ENCODE measurements at places on chromosomes 11 and 22. TPM values are rescaled to one million over a fixed set of nuclear protein-coding genes. Genes with fewer than 3 reads are reported as not detected.

- peak overlapping the region; percentile 34 for H3K4me3 ChIP-seq
- H3K27ac ChIP-seq, result peak overlapping the region; percentile 54
- peaks cover 27% of the 10 kb centered on the region for H3K4me1 ChIP-seq
- H3K36me3 ChIP-seq, result peaks cover 7% of the 10 kb centered on the region
Measured at GRCh38 chr11:8913961-8914660, 3.1 kb downstream of the AKIP1 start.

DNA sequence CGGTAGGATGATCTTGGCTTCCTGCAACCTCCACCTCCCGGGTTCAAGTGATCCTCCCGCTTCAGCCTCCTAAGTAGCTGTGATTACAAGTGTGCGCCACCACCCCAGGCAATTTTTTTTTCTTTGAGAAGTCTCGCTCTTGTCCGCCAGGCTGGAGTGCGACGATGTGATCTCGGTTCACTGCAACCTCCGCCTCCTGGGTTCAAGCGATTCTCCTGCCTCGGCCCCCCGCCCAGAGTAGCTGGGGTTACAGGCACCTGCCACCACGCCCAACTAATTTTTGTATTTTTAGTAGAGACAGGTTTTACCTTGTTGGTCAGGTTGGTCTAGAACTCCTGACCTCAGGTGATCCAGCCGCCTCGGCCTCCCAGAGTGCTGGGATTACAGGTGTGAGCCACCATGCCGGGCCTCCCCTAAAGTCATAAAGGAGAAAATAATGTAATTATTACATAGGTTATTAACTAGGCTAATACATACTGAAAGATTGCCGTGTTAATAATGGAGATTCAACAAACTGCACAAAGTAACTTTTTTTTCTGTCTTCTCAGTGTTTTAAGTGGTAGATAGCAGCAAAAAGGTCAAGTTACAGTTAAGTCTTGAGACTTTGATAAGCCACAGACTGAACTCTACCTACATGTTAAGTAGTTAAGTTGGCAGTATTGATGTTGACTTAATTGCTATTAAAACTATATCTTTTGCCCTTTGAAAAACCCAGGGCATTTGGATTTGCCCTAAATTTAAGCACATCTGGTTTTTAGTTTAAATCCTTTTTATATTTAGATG is 3.9 kb downstream of the CAPRIN1 start:
- no peak overlapping the region for H3K4me3 ChIP-seq
- peaks cover 40% of the 10 kb centered on the region for H3K4me1 ChIP-seq
- no peak for DNase-seq
- no peaks in the 10 kb centered on the region for H3K27me3 ChIP-seq
- peaks cover 8% of the 10 kb centered on the region for H3K36me3 ChIP-seq
- H3K27ac ChIP-seq, result no peak overlapping the region

DNA sequence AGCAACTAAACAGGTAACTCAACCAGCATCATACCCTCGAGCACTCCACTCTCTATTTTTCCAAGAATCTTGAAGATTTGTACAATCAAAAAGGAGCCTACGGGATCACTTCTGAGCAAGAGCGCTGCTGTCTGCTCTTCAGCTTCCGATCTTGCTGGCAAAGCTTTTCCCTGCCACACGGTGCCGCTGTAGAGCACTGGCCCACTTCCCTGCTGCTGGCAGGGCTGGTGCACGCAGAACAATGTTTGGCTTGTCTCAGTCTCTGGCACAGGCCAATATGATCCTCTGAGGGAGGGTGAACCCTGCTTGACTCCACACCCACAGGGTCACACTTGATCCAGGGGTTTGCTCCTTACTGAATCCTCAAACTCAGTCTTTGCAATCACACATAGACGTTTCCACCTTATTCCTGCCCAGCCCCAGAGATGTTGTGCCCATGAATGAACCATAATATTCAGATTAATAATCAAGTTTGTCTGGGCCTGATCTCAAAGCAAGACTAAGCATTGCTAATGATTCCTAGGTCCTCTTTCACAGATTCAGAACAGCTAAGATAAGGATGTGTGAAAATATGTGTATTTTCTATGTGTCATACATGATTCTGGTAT is 536.6 kb downstream of the SOX6 start:
- no peak overlapping the region for H3K27ac ChIP-seq
- H3K27me3 ChIP-seq, result no peaks in the 10 kb centered on the region

- H3K27ac ChIP-seq, result no peak overlapping the region
- H3K4me3 ChIP-seq, result no peak overlapping the region
- no peaks in the 10 kb centered on the region for H3K4me1 ChIP-seq
- peak; percentile 13 for DNase-seq
- no peaks in the 10 kb centered on the region for H3K27me3 ChIP-seq
Measured at GRCh38 chr11:13970986-13971385, 8.5 kb downstream of the SPON1 start.

GRCh38 chr11:95692526-95693260 is 96.9 kb downstream of the FAM76B start:
- peaks cover 23% of the 10 kb centered on the region for H3K4me1 ChIP-seq
- H3K27ac ChIP-seq, result no peak overlapping the region
- H3K27me3 ChIP-seq, result no peaks in the 10 kb centered on the region
- H3K4me3 ChIP-seq, result no peak overlapping the region
- H3K36me3 ChIP-seq, result no peaks in the 10 kb centered on the region

- H3K4me1 ChIP-seq, result no peaks in the 10 kb centered on the region
- H3K27me3 ChIP-seq, result no peaks in the 10 kb centered on the region
- H3K36me3 ChIP-seq, result no peaks in the 10 kb centered on the region
- DNase-seq, result no peak
Measured at GRCh38 chr11:85385547-85385946, 241.6 kb downstream of the DLG2 start.

- no peak overlapping the region for H3K4me3 ChIP-seq
- peaks cover 24% of the 10 kb centered on the region for H3K27me3 ChIP-seq
- no peaks in the 10 kb centered on the region for H3K4me1 ChIP-seq
- H3K36me3 ChIP-seq, result no peaks in the 10 kb centered on the region
- DNase-seq, result no peak
Measured at GRCh38 chr11:73265278-73265810, 6.8 kb upstream of the P2RY6 start.

GRCh38 chr22:40310081-40310767 is 36.1 kb upstream of the ADSL start:
- DNase-seq, result no peak
- no peak overlapping the region for H3K27ac ChIP-seq
- H3K4me3 ChIP-seq, result no peak overlapping the region
- H3K4me1 ChIP-seq, result peaks cover 14% of the 10 kb centered on the region

GRCh38 chr22:47853750-47854149 is 1091.3 kb downstream of the TBC1D22A start:
- no peaks in the 10 kb centered on the region for H3K36me3 ChIP-seq
- H3K27ac ChIP-seq, result no peak overlapping the region
- no peaks in the 10 kb centered on the region for H3K4me1 ChIP-seq
- no peak overlapping the region for H3K4me3 ChIP-seq
- peaks cover 10% of the 10 kb centered on the region for H3K27me3 ChIP-seq
- no peak for DNase-seq

GRCh38 chr11:90809581-90809980 is 586.7 kb upstream of the CHORDC1 start:
- no peak for DNase-seq
- H3K4me3 ChIP-seq, result no peak overlapping the region
- H3K27me3 ChIP-seq, result no peaks in the 10 kb centered on the region

DNA sequence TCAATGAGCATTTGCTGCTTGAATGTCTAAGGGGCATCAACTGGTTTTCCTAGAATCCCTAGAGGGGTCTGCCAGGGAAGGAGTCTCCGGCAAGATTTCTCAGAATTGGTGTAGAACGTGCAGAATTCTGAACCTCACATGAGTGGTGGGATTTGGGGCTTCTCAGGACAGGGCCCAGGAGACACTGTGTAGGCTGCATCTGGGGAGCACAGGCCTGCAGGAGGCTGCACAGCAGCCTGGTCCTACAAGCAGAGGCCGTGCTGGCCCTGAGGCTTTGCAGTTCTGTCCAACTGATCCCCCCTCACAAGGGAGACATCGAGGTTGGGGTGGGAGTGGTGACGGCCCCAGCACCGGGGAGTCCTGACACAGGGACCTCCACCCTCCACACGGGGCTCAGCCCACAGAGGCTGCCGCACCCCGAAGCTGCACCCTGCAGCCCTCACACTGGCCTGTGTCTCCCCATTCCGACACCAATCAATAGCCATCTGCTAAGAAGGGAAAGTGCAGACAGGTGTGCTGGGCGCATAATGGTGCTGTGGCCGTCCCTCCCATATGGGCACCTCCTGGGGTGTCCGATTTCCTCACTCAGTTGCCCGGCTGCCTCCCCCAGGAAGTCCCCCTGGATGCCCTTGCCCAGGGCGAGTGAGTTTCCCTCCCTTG is 688.1 kb downstream of the BRD1 start:
- no peak for DNase-seq
- no peak overlapping the region for H3K4me3 ChIP-seq
- no peak overlapping the region for H3K27ac ChIP-seq
- H3K4me1 ChIP-seq, result no peaks in the 10 kb centered on the region
- H3K27me3 ChIP-seq, result no peaks in the 10 kb centered on the region

DNA sequence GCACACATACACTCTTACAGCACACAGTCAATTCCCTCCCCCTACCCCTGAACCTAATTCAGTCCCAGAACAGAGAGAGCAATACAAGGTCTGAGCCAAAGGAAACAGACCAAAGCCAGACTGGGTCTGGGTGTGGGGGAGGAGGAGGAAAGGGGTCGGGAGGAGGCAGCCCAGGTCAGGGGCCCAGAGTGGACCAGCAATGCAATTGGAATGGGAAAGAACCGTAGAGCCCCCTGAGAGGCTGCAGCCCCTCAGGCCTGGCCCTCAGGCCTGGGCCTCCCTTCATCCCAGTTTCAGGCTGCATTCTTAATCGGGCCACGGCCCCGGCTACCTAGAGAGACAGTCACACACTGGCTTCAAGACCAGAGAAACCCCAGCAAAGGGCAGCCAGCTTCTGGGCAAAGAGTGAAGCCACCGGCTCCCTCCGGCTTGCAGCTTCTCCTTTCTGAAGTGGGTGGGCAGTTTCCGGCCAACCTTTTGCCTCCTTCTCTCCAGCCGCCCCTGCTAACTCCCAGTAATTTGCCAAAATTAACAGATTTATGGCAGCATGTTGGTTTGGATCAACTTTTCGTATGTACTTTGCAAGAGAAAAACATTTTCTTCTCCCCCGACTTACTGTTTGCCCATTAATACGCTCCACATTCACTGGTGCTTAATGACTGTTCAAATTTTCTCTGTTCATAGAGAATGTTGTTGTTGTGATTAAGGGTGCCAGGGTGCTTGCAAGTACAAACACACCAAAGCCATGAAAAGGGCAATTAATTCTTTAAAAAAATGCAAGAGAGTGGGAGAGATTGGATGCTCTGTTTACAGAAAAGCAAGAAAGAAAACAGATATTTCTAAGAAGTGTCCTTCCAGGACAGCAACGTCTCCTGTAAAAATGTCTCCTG is 488.3 kb downstream of the MN1 start:
- H3K4me3 ChIP-seq, result no peak overlapping the region
- no peaks in the 10 kb centered on the region for H3K4me1 ChIP-seq
- no peaks in the 10 kb centered on the region for H3K36me3 ChIP-seq
- no peak for DNase-seq
- H3K27ac ChIP-seq, result no peak overlapping the region

DNA sequence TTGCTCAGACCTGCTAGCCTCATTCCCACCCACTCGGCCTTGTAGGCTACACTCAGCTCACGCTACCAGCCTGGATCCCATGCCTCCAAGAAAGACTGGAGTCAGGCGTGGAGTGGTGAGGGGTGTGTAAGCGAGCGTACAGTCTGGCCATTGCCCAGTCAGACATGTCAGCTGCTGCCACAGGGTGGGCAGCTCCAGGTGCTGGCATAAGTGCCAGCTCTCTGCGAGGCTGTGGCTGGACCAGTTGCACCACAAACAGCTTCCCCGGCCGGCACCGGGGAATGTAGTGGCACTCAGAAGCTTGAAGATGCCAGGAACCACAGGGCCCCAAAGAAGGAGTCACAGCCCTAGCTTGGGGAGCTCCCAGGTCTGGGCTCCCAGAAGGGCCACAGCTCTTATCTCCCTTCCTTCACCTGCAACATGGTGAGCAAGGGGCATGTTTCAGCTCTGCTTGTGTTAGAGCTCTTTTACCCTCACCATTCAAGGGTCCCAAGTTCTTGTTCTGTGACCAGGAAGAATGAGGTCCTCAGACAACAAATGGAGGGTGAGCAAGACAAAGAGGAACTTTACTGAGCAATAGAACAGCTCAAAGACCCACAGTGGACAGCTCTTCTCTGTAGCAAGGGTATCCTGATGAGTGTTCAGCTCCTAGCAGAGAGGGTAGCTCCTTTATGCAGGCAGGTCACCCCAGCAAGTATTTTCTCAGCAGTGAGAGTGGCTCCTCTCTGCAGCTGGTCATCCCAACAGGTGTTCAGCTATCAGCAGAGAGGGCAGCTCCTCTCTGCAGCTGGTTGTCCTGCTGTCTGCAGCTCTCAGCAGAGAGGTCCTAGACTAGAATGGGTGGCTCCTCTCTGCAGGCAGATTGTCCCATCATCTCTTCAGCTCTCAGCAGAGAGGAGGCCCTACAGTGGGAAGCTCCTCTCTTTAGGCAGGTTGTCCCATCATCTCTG is 6.0 kb downstream of the SBF2 start:
- H3K27ac ChIP-seq, result no peak overlapping the region
- DNase-seq, result no peak
- H3K4me1 ChIP-seq, result peaks cover 7% of the 10 kb centered on the region
- H3K27me3 ChIP-seq, result no peaks in the 10 kb centered on the region

DNA sequence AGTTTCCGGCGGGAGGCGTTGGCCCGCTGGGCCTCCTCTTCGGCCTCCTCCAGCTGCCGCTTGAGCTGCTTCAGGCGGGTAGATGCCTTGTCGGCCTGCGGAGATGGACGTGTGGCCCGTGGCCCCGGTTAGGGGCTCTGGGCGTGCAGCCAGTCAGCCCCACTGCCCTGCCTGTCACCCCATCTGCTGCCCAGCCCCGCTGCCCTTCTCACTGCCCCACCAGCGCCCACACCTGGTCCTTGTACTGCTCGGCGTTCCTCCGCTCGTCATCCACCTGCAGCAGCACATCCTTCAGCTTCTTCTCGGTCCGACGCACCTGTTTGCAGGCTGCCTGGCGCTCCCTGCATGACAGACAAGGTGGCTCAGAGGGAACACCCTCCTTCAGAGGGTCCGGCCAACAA is 31.2 kb downstream of the APOL1 start:
- H3K36me3 ChIP-seq, result peaks cover 86% of the 10 kb centered on the region
- H3K27me3 ChIP-seq, result no peaks in the 10 kb centered on the region
- H3K4me1 ChIP-seq, result peaks cover 37% of the 10 kb centered on the region
- H3K4me3 ChIP-seq, result no peak overlapping the region
- DNase-seq, result no peak

DNA sequence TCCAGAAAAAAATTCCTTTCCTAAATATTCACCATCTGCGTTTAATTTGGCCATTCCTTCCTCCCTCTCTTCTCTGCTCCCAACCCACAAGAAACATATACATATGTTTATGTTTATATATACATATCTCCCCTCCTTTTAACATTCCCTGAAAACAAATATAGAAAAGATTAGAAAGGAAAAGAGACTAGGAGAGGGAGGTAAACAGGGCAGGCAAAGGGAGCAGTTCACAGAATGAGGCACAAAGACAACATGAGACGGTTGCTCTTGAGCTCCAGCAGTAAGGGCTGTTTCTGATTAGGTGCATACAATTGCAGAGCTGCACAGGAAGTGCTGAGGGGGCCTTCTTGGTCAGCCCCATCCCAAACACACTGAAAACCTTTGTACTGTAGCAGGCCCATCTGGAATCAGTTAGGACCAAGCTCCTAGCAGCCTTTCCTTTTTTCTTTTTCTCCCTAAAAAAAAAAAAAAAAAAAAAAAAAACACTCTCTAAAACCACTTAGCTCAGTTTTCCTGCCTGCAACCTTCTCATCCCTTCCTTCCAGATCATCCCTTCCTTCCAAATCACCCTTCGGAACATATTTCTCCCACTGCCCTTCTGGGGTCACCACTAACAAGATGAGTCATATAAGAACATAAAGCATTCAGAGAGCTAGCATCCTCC is 57.0 kb downstream of the RBFOX2 start:
- H3K4me3 ChIP-seq, result no peak overlapping the region
- no peaks in the 10 kb centered on the region for H3K4me1 ChIP-seq
- H3K27me3 ChIP-seq, result no peaks in the 10 kb centered on the region

The C11orf52 gene
- total RNA-seq, result not detected

The C11orf42 gene
- total RNA-seq, result not detected

The KCTD17 gene
- total RNA-seq, result 17.9 TPM

All from CD4-positive, alpha-beta T cell (primary cell).